ENCODE measurements at places on chromosomes 1 and 21.
A peak's percentile ranks its signal among the peaks of the same experiment; 100 is the strongest.

DNA sequence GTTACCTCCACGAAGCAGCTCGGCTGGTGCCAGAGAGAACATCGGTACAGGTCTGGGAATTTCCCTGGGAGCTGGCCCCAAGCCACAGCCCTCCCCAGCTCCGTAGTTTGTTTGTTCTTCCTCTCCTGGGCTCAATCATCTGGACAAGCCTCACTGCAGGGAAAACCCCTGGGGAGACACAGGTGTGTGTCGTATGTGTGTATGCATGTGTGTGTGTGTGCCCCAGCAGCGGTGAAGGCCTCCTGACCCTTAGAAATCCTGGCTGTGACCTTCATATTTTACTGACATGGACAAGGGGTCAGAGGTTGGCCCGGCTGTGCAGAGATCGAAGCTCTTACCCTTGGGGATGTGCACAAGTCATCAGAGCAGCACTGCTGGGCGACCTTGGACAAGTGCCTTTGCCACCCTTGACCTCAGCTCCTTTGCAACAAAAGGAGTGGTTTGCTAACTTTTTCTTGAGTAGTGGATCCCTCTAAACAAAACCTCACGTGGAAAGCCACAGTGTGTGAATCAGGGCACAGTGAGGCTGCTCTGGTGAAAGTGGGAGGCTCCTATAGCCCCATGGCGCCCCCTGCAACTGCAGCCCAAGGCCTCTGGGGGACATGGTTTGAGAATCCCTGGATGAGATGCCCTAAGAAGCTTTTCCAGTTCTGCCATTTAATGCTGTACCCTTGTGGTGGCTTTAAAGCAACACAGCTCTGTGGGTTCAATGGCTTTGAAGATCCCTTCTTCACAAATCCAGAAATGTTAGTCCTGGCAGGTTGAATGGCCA, 12.3 kb upstream of the IL22RA1 start:
- no peak for DNase-seq

- DNase-seq, result no peak
These were observed 43.6 kb downstream of the NFYC start for GRCh38 chr1:40734882-40735628.

GRCh38 chr21:29295066-29295650, 3.6 kb upstream of the BACH1 start:
- no peak for DNase-seq

GRCh38 chr21:42527489-42528158, 14.0 kb downstream of the SLC37A1 start:
- no peak for DNase-seq

- DNase-seq, result no peak
These were observed 262.1 kb downstream of the AKT3 start for GRCh38 chr1:243587823-243588560.

DNA sequence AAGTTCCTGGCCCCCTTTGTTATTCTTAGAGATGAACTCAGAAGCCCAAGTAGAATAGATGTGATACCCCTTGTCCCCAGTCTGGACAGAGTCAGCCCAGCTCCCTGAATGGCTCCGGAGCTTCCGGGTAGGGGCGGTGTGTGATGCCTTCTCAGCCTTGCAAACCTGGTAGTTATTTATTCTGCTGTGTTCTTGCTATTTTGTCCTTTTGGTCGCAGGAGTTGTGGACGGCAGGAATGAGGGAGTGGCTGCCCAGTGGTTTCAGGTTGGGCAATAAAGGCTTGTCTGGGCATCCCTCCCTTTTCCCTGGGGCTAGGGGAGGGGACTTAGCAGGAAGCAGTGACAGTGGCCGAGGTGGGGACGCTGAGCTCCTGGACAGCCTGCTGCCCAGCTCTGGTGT, 2.8 kb downstream of the PTPRU start:
- no peak for DNase-seq

DNA sequence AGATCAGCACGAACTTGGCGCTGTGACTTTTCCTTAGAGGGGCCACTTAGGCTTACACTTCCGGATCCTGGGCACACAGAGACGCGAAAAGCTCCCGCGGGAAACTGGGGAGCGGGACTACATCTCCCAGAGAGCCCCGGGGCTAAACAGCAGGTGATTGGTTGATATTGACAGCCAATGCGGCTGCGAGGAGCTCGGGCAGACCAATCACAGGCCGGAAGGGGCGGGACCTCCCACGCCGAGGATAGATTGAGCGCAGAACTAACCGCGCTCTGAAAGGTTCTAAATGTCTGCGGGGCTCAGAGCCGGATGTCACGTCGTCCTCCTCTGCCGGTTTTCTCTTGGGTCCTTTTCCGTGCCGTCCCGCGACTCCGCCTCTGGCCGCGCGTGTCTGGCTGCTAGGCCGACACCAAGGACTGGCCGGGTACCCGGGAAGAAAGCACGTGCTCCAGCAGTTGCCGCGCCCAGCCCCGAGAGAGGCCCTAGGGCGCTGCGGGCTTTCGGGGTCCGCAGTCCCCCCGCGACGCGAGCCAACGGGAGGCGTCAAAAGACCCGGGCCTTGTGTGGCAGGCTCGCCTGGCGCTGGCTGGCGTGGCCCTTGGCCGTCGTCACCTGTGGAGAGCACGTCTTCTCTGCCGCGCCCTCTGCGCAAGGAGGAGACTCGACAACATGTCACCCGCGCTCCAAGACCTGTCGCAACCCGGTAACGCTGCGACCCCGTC, at the start of gene MTR:
Gene MTR, plus strand, starts transcription at position 258 of the 722 bp plus-strand sequence. Its CDS starts 412 bp downstream, at position 670.
- DNase-seq, result peak; percentile 99

- DNase-seq, result no peak
These were observed 429.8 kb upstream of the C1orf87 start for GRCh38 chr1:60503266-60503925.

DNA sequence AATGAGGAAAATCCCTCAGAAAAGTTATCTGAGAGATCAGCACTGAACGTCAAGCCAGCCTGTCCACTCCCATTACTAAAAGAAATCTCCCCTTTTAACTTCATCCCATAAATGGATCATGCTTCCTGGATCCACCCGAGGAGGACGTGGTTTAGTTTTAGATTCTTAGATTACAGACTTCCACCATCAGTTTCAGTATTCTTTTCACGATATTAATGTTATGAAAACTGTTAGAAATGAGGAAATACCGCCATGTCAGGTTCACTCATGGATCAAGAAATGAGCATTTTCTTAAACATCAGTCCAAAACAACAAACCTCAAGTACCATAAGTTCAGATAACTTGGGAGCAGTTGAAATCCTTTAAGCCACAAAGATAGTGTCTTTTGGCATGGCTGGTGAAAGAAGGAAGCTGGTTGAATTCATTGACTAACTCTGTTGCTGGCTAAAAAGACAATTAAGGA, 49.8 kb downstream of the NFIA start:
- DNase-seq, result no peak

- no peak for DNase-seq
These were observed 376.9 kb downstream of the USH2A start for GRCh38 chr1:216046336-216046735.

GRCh38 chr1:86733340-86733739, 29.0 kb downstream of the SH3GLB1 start:
- DNase-seq, result no peak

Data from COLO829 (cell line).